ENCODE measurements at places on chromosomes 3 and 15.

- DNase-seq = no peak
Observed at GRCh38 chr3:97823046-97824004, 1.5 kb downstream of the CRYBG3 start.

DNA sequence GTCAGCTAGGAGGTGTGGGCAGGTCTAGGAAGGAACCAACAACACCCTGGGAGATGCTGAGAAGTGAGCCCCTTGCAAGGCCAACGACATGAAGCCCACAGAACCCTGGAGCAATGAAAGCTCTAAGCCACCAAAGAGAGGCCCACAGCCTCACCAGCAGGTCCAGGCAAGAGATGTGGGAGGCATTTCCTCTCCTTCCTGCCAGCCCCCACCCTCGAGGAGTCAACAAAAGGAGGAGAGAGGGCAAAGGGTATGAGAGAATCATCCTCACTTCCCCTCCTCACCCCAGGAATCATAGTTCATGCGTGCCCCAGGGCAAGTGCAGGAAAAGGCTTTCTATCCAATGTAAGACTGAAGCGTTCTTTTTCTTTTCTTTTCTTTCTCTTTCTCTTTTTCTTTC lies 195.8 kb downstream of the SHQ1 start:
- no peak for DNase-seq

DNA sequence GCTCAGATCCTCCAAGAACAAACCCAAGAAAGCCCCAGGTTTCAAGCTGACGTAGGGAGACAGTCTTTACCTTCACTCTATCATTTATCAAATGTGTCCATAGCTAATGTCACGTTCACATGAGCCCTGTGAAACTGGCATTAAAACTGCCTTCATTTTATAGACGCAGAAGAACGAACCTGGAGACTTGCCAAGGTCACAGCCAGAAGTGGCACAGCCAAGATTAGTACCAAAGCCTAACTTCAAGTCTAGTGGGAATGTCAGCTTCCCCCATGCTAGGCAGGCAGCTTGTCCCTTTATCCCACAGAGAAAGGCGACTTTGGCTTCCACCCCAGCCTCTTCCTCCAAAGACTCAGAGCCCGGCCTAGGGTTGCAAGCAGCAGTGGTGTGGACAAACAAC lies 517.2 kb downstream of the SHQ1 start:
- DNase-seq = no peak

GRCh38 chr15:78365917-78366316 lies 25.8 kb downstream of the CRABP1 start:
- DNase-seq = no peak

GRCh38 chr3:195191580-195191979 lies 79.4 kb downstream of the XXYLT1 start:
- no peak for DNase-seq

- DNase-seq = no peak
Observed at GRCh38 chr3:112132975-112133448, at the start of gene GCSAM. GCSAM (minus strand) TSS chr3:112133248; CDS start chr3:112133120, 128 bp downstream.

- DNase-seq = peak; percentile 73
Observed at GRCh38 chr15:100873029-100873677, 6.5 kb upstream of the ALDH1A3 start.

DNA sequence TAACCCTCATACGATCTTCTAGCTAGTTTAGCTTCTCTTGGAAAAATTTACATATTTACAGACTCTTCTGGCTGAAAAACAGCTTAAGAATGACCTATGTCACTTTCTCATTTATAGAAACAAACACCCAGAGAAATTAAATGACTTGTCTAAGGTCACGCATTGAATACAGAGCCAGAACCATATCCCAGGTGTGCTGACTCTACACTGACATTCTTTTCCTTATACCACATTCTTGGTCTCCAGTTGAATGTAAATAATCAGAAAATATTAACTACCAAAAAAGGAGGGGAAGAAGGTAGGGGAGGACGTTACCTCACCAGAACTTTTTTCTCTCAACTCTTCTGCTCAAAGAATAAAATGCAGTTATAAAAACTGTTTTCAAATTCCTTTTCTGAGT lies 95.0 kb downstream of the THRB start:
- no peak for DNase-seq

- DNase-seq = peak; percentile 91
Observed at GRCh38 chr15:82312586-82313349, 36.5 kb downstream of the GOLGA6L10 start.

DNA sequence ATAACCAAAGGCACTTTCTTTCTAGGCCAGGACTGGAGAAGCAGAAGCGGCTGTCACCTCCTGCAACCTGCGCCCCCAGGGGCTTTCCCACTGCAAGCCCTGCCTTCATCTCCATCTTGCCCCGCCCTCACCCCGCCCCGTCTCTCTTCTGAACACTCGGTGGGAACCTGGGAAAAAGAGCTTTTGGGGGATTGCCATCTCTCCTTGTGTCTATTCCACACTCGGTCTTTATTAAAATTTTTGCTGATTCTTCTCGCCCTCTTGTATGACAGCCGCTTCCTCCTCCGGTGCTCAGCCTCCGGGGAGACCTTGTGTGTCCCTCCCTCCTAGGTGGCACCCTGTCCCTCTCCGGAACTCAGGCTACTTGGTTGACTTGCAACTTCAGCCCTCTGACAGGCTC lies 41.9 kb upstream of the SPESP1 start:
- no peak for DNase-seq

DNA sequence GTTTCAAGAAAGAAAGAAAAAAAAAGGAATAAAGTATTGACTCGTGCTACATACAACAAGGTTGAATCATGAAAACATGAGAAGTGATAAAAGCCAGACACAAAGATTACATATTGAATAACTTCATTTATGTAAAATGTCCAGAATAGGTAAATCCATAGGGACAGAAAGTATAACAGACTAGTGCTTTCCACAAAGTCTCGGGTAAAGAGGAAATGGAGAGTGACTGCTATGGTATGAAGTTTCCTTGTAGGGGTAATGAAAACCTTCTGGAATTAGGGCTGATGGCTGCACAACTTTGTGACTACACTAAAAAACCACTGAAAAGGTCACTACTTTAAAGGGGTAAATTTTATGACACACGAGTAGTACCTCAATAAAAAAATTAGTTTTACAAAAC lies 13.0 kb downstream of the LRRFIP2 start:
- no peak for DNase-seq

DNA sequence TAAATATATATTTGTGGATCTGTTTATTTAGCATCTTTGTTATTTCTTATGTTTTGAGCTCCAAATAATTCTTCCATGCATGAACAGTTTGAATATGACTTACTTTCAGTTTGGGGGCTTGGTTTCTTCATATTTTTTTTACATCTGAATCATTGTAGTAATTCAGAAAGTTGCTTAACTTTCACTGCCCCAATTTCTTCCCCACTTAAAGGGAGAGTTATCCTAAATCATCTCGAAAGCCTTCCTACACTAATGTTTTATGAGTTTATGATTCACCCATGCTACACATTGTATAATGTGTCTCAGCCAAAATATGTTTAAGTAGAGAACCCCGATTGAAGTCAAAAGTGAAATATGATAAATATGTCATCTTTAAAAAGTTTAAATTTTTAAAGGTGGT lies 47.8 kb downstream of the SPRED1 start:
- no peak for DNase-seq

DNA sequence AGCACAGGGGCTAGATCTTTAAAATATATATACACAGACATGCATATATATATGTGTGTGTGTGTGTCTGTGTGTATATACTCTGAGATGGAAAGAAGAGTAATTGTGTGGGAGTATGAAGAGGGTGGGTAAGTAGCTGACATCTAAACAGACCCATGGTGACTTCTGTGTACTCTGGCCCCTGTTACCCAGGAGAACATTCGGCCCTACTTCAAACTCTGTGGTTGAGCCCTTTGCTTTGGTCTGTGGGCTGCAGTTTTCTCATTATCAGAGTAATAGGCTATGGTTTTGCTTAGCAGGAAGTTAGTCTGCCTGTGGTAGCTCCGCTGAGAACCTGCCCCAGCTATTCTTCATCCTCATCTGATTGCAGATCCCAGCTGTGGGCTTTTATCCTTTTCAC lies 141.4 kb downstream of the RBPMS2 start:
- no peak for DNase-seq

GRCh38 chr3:189288348-189289235 lies 116.8 kb downstream of the TPRG1 start:
- no peak for DNase-seq

DNA sequence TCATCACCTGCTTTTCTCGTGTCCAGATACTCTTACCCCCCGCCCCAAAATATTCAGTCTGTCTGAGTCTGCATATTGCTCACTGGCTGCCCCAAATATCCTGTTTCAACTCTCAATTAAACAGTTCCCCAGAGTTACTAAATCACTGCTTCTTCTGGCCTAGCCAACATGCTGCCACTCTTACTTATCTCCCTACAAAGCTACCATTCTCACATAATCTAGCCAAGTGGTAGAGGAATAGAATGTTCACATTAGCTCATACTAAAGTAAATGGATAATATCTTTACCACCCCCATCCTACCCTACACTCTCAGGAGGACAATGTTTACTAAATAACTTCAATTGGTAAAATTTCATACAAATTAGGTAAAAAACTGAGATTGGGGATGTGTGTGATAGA lies 77.8 kb downstream of the NR1I2 start:
- no peak for DNase-seq

DNA sequence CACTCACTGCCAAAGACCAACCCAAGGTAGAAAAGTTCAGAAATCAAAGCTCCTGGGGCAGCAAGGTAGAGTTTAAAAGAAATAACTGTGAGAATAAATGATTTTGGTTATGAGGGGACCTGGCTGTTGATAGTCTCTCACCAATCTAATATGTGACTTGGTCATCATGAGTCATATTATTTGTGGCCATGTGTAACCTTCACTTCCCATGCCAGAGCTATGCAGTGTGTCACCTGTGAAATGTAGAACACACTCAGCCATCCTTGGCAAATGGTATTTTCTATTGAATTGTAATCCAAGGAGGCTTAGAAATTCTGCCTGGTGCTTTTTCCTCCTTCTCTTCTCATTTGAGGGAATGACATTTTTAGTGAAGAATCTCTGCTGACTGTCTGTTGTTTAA lies 184.2 kb upstream of the STAC start:
- no peak for DNase-seq

GRCh38 chr3:147613725-147614124 lies 204.6 kb downstream of the ZIC1 start:
- peak; percentile 58 for DNase-seq

GRCh38 chr15:51349156-51349844 lies 7.8 kb downstream of the GLDN start:
- no peak for DNase-seq

DNA sequence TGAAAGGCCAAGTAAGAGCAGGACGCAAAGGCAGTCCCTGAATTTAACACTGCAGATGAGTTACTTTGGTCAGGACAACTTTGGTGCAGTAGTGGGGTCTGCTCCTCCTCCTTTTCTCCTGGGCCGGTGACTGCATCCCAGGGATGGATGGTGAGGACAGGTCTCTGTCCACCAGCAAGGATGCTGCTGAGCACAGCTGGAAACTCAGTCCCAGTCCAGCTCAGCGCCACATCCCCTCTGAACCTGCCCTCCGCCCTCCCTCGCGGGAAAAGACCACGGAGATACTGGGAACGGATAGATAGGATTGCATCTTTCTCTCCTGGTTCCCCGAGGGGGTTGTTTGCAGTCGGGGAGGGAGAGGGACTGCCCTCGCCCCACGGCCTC lies 13.8 kb downstream of the GRAMD2A start:
- DNase-seq = no peak
